ENCODE measurements at places on chromosomes 11 and 22.

DNA sequence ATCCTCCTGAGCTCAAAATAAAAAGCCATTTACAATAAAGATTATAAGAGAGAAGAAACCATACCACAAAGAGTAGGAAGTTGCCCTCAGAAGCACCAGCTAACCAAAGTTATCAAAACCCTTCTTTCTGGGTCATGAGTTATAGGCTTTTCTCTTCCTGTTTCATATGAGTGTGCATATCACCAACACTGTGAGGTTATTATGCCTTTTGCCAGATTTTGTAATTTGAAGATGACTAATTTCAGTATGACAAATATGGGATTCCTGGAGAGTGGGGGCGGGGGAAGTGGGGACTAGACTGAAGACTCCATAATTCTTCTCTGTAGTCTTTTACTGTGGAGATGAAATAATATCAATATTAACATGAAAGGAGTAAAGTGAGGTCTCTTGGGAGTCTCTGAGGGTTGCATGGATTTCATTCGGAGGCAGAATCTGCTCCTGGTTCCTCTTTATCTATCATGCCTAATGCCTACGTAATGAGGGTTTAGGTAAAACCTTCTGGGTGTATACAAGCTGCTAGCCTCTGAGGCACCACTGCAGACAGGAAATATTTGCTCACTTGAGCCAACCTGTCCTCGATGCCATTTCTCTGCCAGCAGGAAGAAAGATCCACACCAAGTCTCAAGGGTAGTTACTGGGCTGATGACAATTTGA lies 2.1 kb downstream of the LPXN start:
- peak; percentile 32 for DNase-seq

DNA sequence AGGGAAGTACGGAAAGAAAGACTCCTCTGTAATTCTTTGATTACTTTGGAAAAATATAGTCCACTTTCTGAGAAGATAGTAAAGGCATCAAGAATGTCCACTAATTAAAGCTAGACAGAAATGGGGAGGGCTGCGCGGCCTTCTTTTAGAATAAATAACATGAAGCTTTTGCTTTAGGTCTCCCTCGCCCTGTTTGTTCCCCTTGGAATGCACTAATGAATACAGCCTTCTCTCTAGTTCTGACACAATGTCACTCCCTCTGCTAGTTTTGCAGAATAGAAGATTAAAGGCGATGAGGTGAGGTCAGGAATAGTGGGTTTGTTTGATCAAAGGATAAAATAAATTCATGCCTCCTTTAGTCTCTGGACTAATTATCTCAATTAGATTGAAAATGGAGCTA lies 543.9 kb downstream of the OPCML start:
- DNase-seq = no peak

DNA sequence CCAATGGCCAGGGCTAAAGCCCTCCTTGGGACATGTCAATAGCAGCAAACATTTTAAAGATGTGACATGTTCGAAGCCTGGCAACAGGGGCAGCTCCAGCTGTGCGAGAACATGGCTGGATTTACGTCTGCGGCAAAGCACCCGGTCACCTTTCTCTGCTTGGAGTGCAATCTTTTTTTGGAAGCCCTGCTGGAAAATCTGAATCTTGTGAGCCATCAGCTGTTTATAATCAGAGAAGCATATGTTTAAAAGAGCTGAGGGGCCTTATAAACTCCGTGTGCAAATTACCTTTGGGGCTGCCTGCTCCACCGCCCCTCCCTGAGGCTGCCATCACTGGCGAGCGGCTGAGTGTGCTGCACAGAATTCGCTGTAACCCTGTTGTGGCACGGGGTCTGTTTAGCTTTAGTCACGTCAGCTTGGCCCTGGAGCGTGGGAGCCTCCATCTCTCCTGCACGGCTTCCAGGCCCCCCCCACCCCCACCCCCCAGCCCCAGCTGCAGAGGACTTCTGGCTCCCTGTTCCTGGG lies 9.0 kb upstream of the KCNQ1OT1 start:
- no peak for DNase-seq

DNA sequence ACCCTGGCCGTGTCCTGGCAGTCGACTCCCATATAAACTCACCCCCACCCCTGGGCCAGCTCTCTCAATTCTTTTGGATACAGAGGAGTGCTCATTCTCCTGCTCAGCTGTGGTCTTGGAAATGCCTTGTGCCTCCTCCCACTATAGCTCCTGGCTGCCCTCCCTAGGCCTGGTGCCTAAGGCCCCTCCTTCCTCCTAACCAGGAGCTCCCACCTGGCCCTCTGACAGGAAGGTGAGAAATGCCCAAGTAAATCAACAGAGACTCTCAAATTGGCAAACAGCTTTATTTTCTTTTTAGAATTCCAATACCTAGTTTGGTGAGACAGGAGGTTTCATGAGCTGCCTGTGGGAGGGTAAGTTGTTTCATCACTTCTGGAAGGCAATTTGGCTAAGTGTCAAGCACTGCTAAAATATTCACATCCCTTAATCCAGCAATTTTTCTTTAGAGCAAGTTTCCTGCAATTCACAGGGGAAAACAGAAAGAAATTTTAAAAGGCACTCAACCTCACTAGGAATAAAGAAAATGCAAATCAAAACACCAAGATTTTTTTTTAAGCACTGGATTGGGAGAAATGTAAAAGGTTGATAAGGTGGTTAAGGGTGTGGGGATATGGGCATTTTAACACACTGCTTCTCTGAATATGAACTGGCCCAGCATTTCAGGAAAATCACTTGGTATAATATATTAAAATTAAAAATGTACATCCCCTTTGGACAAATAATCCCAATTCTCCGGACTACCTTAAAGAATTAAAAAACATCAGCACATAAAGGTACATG lies 209.7 kb upstream of the ARHGAP20 start:
- peak; percentile 83 for DNase-seq

- no peak for DNase-seq
These were observed 40.8 kb upstream of the CYP2D6 start for GRCh38 chr22:42171417-42171816.

DNA sequence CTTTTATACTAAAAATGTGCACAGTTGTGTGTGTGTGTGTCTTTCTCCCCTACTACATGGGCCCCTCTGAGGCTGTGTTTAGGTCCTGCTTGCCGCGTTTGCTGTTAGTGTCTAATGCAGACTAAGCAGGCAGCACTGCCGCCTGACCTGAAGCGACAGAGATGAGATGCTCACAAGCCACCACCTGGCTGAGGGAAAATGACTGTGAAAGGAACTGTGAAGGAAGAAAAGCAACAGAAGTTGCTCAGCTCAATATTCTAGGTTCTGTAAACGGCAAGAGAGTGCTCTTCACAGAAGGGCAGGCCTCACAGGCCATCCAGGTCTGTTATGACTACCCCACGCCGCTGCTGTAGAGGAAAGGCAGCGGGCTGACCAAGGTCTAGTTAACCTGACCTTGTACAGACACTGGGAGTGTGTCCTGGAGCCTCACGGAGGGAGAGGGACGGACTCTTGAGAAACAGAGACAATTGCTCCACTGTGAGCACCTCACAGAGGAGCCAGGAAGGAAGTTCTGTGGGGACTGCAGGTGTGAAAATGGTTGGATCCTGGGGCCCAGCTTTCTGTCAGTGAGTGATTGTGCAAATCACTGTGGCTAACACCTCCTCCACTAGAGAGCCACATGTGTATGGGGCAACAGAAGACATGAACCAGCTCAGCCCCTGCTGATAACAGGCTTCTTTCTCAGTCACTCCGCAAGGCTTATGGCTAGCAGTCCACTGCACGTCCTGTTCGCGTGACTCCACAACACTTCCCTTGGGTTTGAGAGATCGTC lies 31.3 kb upstream of the YPEL1 start:
- no peak for DNase-seq

DNA sequence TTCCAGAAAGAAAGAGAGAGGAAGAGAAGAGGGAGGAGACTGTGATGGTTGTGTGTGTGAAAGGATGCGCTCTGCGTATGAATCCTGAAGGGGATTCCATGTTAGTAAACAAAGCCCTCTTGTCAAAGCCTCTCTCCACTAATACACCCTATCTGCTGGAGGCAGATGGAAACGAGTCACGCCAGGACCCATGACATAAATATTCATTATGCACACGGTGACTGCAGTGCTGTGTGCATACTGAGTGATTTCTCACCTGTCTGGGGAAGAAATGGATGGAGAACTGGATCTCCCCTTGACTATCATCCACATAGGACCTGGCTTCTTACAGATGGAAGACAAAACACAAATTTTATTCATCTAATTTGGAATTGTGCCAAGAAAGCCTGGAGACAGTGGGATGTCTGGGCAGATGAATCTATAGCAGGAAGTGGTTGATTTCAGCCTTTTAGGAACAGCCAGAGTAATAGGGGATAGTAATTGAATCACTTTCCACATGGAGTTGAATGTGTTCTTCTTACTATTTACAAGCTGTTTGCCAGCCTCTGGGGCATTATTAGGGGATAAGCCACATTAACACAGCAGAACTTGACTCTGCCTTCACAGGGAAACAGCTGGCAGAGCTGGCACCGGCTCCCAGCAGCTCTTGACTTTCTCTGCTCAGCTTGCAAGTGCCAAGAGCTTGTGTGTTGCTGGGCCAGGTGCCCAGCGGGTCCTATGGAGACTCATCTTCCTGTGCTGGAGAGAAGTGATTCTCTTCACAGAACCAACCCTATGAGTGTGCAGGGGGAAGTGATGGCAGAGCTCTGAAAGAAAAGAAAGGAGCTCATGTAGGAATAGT lies 9.0 kb downstream of the MTNR1B start:
- DNase-seq = no peak

DNA sequence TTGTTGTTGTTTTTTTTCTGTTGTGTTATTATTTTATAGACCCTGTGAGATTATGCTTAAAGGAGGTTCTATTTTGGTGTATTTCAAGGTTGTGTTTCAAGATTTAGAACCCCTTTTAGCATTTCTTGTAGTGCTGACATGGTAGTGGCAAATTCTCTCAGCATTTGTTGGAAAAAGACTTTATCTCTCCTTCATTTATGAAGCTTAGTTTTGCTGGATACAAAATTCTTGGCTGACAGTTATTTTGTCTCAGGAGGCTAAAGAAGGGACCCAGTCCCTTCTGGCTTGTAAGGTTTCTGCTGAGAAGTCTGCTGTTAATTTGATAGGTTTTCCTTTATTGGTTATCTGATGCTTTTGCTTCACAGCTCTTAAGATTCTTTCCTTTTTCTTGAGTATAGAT lies 40.7 kb upstream of the ARHGAP20 start:
- no peak for DNase-seq

DNA sequence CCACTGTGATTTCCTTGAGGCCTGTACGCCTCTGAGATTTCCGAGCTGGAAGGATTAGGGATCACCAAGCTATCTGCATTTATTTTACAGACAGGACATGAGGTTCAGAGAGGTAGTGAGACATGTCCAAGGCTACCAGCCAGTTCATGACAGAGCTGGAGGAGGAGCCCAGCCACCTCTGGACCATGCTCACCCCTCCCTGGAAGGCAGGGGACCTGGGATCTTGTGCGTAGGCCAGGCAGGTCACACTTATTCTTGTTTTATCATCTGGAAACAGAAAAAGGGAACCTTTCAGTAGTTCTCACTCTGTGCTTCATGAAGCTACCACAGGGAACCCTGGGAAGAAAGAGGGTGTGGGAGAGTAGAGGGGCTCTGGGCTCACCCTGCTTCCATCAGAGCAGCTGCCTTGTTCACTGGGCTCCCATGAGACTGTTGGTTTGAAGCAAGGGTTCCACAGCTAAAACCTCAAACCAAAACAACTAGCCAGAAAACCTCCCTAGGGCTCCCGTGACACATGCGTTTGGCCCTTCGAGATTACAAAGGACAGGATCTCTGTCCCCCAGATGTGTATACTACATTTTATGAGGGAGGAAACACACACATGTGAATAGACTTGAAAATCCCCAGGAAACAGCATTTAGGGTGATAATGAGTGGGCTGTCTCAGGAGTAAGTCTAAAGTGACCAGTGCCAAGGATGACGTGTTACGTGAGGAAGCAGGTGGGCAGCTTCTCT lies 106.4 kb downstream of the DSCAML1 start:
- no peak for DNase-seq

GRCh38 chr11:6232899-6233298 lies 1.5 kb downstream of the FHIP1B start:
- DNase-seq = no peak

DNA sequence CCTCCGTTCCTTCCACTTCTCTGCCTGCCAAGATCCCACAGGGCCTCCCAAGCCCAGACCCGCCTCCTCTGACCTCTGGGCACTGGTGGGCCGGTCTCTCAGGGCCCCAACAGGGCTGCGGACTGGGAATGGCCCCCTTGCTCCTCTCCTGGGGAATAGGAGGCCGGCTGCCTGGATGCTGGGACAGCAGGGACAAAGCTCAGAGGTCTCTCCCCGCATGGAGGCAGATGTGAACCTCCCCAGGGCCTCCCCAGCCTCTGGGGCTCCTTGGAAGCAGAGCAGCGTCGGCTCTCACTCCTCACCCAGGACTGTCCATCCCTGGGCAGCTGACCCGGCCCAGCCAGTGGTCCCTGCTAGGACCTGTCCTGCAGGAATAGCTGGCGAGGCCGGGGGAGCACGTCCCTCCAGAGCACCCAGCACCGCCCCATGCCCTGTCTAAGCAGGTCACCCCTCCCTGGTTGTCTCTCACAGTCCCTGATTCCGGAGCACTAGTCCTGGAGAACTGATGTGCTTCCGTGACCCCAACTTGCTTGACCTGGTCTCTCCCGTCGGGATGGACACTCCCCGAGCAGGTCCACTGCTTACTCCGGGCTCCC lies 85.8 kb downstream of the RTL6 start:
- DNase-seq = no peak

DNA sequence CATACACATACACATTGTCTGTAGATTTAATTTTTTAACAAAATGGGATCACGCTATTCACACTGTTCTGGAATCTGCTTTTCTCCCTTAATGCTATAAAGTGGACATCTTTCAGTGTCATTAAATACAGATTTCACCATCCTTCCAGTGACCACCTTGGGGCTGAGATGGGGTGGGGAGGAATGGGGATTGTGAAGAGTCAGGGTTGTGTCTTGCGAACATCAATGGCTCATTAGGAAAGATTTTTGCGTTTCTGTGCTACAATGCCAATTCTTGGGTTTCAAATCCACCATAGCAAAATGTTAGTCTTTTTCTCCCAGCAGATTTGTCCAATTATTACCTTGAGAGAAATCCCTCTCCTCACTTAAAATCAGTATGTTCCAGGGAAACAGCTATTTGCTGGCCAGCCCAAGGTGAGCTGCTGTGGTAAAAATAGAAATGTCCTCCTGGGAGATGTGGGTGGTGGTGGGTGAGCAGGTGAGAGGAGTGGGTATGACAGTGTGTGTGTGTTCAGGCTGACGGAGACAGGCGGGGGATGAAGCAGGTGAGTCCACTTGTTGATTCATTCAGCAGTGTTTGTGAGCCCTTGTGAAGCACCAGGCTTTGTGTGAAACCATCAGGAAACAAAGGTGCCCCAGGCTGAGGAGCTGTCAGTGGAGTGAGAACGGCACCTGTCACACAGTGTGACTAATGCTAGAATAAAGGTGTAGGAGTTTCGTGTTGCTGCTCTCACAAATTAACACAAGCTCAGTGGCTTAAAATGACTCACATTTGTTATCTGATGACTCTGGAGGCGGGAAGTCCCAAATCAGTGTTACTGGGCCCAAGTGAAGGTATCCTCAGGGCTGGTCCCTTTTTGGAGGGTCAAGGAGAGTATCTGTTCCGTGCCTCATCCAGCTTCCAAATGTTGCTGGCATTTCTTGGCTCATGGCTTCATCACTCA lies 1.7 kb upstream of the CBX6 start:
- no peak for DNase-seq

DNA sequence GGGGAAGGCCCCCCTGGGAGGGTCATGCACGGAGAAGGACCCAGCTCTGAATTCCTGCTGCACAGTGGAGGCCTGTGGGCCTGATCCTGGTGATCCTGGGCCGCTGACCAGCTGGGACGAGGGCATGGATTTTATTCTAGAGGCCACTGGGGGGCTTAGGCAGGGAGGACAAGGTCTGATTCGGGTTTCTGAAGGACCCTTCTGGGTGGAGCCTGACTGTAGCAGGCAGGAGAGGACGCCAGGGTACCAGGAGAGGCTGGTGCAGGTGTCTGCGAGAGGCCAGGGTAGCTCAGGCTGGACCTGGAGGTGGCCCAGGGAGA lies 31.3 kb downstream of the MPPED1 start:
- no peak for DNase-seq

All from kidney glomerular epithelial cell (primary cell).